ENCODE measurements at places on chromosomes 12 and 14. TPM values are rescaled to one million over a fixed set of nuclear protein-coding genes. Genes with fewer than 3 reads are reported as not detected.
A peak's percentile ranks its signal among the peaks of the same experiment; 100 is the strongest.

Gene KIF26A
- not detected for total RNA-seq

Gene C12orf43
- total RNA-seq, result 19.9 TPM

DNA sequence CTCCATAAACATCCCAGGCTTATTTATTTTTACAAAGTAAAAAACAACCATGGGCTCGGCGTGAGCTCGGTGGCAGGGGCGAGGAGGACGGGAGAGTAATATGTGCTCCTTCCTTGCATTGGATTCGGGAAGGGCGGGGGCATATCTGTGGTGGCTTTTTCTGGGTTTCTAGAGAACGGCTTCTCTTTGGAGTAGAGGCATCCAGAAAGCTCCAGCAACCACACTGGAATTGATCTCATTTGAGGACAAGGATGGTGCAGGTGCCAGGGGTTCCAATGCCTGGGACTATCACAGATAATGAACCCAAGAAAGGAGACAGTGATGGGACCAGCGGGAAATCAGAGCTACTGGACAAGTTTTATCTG is 18.9 kb downstream of the ADGRD1 start:
- no peak for DNase-seq

Gene PRB2
- total RNA-seq, result not detected

- no peak for DNase-seq
Measured at GRCh38 chr14:23437133-23438100, 2.0 kb upstream of the MYH7 start.

- no peak for DNase-seq
Measured at GRCh38 chr12:47068539-47068938, 10.9 kb upstream of the PCED1B start.

GRCh38 chr12:63804746-63805145 is 25.0 kb downstream of the RXYLT1 start:
- DNase-seq, result no peak

DNA sequence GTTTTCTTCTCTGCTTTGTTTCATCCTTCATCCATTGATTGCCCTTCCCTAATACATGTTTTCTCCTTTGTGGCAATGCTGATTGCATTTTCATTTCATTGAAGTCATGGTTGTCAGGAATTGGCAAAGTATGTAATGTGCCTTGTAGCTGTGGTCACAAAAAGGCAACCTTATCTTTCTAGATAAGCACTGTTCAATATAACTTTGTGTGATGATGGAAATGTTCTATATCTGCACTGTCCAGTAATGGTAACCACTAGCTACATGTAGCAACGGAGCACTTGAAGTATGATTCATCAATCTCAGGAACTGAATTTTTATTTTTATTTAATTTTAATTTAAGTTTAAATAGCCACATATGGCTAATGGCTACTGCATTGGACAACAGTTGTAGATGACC is 79.8 kb downstream of the PCNX1 start:
- no peak for DNase-seq

- peak; percentile 41 for DNase-seq
Measured at GRCh38 chr14:76955575-76956315, 72.8 kb downstream of the IRF2BPL start.

Gene SALL2
- 5.4 TPM for total RNA-seq

DNA sequence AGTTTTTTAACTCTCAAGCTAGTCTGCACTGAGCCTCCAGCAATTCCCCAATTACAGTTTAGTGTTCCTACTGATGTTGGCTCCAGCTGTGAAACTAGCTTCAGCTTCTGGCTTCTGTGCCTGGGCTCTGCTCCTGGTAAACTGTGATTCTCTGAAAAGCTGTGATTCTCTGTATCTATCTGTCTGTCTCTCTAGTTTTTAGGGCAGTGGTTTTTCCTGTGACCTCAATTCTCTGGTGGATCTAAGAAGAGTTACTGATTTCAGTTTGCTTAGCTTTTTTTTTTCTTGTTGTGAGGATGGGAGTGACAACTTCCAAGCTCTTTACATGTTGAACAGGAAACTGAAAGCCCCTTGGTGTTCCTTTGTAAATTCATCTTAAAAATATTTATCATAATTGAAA is 3.8 kb upstream of the HIF1A start:
- DNase-seq, result no peak

- no peak for DNase-seq
Measured at GRCh38 chr12:93803424-93803807, 126.2 kb downstream of the CRADD start.

DNA sequence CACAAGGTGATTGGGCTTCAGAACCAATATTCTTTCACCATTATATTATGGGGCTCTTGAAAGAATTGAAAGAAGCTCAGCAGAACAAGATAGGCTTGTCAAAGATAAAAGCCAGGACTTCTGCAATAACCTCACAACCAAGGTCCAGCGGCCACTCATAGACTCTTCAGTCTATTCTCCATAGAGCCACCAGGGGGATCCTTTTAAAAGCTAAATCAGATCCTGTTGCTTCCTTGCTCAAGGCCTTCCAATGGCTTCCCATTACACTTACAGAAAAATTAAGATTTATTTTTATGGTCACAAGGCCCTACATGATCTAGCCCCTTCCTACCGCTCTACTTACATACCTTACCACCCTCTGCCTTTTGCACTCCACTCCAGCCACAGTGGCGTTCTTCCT is 169.6 kb downstream of the C12orf42 start:
- no peak for DNase-seq

- peak; percentile 34 for DNase-seq
Measured at GRCh38 chr14:23113431-23114119, 5.5 kb downstream of the CEBPE start.

Gene POLE2
- 47.6 TPM for total RNA-seq

DNA sequence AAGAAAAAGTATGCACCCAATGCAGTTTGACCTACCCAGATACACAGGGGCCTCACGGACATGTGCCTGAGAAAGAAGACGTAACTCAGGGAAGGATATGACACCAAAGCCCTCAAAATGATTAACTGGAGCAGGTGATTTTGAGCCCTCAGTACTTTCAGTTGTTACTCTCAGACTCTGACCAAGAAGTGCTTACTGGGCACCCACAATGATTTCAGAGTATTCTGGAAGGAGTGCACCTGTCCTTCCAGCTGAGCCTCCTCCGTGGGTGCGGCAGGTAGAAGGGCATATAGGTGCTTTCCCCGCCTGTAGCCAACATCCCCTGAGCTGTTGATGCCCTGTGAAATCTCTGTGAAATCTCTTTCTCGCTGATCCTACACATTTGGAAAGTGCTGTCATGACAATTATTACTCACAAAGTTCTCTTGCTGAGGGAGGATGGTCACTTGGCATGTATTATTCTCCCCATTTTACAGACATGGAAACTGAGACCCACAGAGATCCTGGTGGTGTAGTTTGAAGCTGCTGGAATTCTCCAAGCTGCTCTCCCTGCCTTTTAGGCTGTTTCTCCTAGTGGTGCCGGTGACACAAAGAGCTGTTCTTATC is 154.3 kb upstream of the CCND2 start:
- peak; percentile 64 for DNase-seq

GRCh38 chr12:2895511-2895910 is 4.8 kb downstream of the TULP3 start:
- DNase-seq, result no peak

DNA sequence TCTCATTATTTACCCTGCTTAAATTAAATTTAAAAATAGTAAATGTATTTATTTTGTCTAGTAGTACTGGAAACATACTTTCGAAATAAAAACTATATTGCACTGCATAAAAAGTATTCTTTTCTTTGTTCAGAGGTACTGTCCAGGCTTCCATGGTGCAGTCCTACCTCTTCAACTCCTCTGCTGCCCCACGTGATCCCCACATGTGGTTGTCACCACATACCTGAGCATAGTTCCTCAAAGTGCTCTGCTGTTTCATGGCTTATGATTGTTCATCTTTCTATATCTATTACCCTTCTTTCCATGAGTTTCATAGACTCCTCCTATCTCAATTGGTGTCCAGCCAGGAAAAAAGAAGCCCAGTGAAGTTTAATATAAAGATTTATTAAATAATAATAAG is 317.5 kb upstream of the OR4E1 start:
- DNase-seq, result no peak

DNA sequence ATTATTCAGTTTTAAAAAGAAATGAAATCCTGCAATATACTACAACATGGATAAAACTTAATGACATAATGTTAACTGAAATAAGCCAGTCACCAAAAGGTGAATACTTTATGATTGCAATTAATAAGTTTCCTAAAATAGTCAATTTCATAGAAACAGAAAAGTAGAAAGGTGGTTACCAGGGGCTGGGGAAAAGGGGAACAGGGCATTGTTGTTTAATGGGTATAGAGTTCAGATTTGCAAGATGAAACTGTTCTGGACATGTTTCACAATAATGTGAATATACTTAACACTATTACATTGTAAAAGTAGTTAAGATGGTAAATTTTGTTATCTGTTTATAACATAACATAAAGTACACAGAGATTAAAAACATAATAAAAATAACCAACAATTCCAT is 550.9 kb downstream of the CCER1 start:
- no peak for DNase-seq

DNA sequence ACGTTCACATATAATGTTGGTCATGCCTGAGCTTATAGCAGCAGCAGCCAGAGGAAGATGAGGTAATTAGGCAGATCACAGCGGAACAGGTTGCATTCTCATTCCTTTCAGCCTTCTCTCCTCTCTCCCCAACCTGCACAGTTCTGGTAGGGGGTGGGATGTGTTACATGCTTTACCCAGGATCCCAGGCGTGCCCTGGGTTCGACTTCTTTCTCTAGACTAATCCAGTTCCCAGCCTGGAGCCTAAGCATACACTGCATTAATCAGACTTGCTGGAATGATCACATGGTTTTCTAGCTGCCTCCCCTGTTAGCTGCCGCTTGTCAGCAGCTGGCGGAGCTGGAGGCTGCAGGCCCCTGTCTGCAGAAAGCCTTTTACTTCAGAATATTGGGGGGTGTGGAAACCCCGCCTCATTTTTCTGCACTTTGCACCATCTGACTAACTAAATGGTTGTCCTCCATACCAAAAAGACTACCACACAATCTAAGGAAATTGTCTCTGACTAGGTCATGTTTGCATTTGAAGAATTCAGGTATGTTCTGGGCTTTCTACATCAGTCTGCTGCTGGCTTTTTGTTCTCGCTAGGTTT is 46.0 kb upstream of the EVL start:
- no peak for DNase-seq

Gene ESRRB
- 0.21 TPM for total RNA-seq

Gene CLEC1B
- not detected for total RNA-seq

GRCh38 chr12:11705010-11705409 is 55.5 kb downstream of the ETV6 start:
- no peak for DNase-seq

Gene AJUBA
- total RNA-seq, result 3.8 TPM

DNA sequence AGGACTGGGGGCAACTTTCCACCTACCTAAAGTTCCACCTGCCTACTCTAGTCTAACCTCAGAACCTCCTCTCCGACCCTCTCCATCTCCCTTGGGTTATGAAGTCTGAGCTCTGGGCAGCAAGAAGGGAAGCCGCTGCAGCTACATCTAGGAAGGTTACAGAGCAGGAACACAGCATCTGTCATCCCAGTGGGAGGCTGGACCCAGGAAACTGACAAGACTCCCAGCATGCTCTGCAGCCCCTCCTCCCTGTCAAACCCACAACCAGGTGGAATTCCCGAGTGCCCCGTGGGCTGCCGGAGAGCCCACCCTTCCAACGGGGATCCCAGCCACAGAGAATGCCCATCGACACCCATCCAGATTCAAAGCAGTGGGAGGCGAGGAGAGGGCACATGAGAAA is 2.1 kb downstream of the TESC start:
- no peak for DNase-seq

Gene KRT82
- total RNA-seq, result not detected

DNA sequence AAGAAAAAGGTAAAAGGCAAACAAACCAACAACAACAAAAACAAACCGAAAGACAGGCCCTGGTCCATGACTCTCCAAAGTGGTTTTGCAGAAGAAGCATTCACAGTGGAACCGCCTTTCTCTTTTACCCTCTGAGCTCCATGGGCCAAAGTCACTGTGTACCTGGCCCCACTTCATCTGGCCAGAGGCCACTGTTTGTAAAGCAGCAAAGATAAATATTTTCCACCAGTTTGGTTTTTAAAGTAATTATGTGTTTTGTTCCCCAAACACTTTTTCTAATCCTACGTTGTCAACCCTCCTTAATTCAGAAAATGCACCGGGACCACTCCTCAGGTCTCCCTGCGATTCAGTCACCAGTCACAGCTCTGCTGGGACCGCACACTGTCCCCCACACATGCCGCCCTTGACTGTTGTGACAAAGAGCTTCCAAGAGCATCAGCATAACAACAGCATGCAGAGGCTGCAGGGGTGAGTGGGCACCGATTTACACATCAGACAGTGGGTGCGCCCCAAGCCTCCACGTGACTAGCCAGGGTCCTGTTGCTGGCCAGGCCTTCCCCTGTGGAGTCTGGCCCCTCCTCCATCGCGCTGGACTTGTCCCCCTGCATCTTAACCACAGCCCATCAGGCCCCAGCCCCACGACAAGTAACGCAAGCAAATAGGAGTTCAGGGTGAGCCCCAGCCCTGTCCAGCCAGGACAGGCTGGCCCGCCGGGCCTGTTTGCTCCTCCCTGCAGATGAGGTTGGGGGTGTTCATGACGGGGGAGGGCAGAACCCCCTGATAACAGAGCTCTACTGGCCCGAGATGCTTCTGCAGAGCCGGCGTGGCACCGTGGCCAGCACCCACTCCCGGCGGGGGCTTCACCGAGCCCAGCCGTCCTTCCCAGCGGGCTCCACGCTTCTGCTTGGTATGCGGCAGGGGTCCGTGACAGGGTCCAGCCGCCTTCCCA is 65.2 kb upstream of the DIO3 start:
- DNase-seq, result peak; percentile 43
